ENCODE measurements at places on chromosomes 7 and 10. TPM values are rescaled to one million over a fixed set of nuclear protein-coding genes. Genes with fewer than 3 reads are reported as not detected.

DNA sequence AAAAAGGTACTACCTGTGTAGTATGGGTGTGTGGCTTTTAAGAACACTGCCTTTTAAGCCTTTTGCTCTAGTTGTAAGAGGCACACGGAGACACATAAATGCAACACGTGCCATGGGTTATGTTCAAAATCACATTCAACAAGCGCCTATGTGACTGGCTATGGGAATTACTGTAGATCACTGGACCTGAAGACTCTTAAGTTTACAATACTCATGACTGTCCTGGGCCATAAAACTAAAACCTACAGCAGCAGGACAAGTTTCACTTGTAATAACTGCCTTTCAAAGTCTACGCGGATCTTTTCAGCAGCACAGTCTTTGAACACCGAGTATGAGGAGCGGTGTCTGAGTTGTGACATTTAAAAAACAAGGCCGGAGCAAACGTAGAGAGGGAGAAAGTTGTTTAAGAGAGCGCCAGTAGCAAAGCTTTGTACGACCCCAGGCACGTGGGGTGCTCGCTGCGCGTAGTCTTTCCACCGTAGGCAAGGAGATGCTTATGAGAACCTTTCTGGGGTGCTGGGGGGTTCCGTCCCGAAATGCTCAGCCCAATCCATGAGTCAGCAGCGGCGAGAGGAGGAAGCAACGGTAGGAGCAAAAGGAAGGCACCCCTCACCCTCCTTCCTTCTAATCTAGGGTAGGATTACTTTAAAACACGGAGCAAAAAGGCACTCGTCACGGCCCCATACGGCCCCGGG is 662 bp downstream of the DNAJC2 start:
- DNase-seq, result peak; percentile 36

GRCh38 chr7:24971333-24972165 is 8.4 kb downstream of the OSBPL3 start:
- no peak for DNase-seq

- DNase-seq, result no peak
Observed at GRCh38 chr7:110568932-110569331, 522.0 kb upstream of the LRRN3 start.

DNA sequence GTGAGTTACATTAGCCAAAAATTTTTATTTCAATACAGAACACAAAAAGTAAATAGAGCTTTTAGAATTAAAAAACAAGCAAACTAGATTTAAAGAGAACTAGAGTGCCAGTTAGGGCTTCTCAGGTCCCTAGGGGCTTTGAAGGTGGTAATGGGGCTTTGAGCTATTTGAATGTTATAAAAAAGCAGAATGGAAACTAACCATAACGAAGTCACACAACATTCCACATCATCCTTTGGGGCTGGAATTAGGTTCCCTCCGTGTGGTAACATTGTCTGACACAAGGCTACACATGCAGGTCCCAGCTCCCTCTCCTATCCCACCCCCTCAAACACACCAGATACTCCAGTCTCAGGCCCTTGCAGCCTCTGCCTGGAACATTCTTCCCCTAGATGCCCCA is 15.3 kb downstream of the JAZF1 start:
- DNase-seq, result no peak

DNA sequence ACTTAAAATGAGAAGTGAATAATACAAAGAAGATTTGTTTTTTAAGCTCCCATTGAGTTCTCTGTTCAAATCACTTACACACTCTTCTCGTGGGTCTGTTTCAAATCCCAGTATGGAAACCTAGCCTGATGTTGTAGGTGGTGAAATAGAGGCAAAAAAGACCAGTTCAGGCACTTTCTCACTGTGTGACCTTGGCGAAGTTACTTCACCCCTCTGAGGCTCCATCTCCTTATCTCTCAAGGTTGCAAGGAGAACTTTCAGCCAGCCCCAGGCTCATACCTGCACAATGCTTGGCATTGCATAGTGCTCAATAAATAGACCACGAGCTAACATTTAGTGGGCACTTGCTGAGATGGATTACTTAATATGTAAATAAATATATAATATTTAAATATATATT is 90.1 kb downstream of the PRLHR start:
- DNase-seq, result no peak

SEC31B gene
- 10.1 TPM for total RNA-seq

Data from left lung (tissue), 14 donors.